Right atrium auricular region (tissue), 2 donors: ENCODE measurements at places on chromosomes 12 and 14. TPM values are rescaled to one million over a fixed set of nuclear protein-coding genes. Genes with fewer than 3 reads are reported as not detected.

GRCh38 chr14:102474934-102475333 is 34.6 kb downstream of the ANKRD9 start:
- peak; percentile 69 for DNase-seq

- DNase-seq = no peak
These were observed 151.6 kb upstream of the OR4E1 start for GRCh38 chr14:21825149-21825743.

The ZFHX2 gene
- total RNA-seq = 0.59 TPM

GRCh38 chr12:56713345-56713744 is 11.8 kb downstream of the NACA start:
- no peak for DNase-seq

DNA sequence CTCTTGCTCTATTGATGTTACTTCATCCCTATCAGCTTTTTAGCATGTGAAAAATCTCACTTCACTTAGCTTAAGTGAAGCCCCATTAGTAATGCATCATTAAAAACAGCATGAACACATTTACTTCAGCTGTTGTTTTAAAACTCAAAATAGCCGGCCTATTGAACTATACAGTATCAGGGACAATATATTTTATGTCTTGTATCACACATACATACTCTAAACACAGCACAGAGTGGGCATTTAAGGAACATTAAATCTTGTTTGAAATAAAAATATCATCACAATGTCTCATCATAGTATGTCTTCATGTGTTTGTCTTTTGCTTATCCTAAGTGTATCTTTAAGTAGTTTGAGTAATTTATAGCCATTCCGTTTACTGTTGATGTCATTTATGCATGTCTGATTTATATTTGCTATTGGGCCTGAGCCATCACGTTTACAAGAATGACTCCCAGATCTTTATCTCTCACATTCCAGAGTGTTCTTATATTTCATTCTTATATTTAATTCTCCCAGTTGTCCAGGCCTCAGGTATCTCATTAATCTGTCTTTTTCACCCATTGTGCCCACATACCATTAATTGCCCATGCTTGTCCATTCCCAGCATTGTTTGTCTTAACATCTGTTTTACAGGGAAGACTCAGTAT is 57.5 kb downstream of the ARHGAP5 start:
- DNase-seq = no peak

- DNase-seq = no peak
These were observed 40.6 kb downstream of the FNTB start for GRCh38 chr14:65027127-65027799.

GRCh38 chr14:89214221-89214965 is 202.6 kb downstream of the FOXN3 start:
- DNase-seq = peak; percentile 87

DNA sequence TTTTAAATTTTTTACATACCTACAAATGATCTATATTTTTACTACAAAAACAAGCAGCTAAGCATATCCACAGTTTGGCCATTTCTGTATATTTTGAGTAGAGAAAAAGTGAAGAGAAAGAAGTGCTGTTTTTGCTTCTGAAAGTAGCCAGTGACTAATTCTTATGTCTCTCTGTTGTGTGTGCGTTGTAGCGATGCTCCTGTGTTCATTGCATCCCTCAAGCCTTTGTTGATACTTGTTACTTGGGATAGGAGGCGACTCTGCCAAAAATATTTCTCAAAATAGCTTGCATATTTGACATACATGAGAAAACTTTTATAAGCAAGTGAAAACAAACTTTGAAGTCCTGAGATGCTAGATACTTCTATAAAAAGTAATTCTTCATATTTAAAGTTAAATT is 714.1 kb downstream of the FSCB start:
- no peak for DNase-seq

- DNase-seq = no peak
These were observed 14.1 kb upstream of the GALNT9 start for GRCh38 chr12:132343294-132344004.

GRCh38 chr12:106147956-106148355 is 9.2 kb upstream of the NUAK1 start:
- DNase-seq = peak; percentile 82

GRCh38 chr12:109560867-109561710 is 12.2 kb downstream of the MMAB start:
- DNase-seq = no peak

DNA sequence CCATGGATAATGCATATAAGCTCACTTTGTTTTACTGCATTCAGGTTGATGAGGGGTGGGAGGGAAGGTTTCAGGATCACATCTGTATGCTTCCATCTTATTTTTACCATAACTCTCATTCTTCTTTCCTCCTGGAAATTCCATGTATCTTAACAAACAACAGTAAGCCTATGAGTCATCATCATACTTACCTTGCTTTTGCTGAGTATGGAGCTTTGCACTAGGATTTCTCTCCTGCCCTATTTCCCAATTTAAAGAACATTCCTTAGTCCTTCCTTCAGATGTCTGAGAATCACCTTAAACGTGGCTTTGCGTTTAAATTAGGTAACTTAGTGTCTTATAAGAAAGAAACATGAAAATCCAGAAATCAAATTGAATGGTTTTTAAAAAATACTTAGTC is 1.6 kb upstream of the CLEC14A start:
- no peak for DNase-seq

DNA sequence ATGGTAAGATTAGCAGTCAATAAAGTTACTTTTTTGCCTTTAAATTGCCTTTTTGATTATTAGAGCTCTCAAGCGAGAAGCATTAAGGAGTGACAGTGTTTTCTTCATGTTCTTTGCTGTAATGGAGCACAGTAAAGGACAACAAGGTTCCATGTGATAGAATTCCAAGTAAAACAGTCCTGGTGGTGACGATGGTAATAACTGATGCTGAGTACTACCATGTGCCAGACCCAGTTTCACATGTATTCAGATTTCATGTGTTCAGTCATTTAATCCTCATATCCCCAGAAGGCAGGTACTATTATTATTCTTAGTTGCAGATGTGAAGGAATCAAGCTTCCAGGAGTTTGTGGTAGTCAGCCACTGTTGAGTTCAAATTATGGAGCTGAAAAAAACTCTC is 79.0 kb downstream of the FRMD6 start:
- DNase-seq = no peak

GRCh38 chr14:69617796-69618195 is 6.4 kb downstream of the SUSD6 start:
- no peak for DNase-seq

- DNase-seq = no peak
These were observed 13.8 kb downstream of the TAOK3 start for GRCh38 chr12:118358612-118359540.

DNA sequence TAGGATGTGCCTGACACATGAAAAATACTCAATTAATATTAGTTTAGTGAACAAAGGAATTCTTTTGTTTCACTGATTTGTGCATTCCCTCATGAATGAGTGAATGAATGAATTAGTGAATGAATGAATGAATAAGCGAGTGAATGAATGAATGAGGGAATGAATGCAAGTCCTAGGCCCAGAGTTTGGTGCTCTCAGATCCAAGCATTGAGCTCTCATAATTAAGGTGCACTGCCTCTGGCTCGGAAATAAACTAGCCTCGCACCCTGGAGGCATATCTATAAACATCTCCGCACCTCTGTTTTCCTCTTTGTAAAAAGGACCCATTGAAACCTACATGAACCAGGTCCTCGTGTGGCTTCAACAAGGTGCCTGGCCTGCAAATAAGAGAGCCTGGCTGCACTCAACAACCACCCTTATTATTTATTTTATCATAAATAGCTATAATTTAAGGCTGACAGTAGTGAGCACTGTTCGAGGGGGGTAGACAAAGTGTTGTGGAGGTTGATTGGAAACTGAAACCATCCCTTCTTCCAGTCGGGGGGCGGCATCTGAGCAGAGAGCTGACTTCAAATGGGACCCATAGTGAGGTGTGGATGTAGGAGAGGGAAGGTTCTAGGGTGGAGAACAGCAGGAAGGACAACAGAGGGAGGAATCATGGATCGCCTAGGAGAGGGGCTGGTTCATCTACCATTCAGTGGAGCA is 316.8 kb downstream of the BCL11B start:
- DNase-seq = no peak

DNA sequence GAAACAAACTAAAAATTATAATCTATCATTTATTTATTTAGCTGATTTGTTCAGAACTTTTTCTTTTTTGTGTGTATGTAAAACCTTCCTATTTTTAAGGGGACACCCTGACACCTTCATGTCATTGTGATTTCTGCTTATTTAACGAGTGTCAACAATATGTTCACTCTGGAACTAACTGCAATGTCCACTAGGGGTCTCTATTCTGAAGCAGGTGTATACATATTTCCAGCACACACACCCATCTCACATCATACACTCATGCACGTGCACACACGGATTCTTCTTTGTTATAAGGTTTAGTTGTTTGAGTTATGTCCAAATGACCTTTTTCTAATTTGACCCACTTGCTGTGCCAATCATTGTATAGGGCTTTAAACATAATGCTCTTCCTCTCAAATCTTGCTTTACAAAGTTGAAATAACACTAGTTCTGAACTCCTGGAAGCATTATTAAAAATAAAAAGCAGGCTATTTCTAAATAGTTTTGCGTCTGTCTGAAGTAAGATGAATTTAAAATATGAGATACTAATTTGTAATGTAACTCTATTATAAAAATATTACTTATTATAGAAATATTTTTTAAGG is 15.5 kb downstream of the E2F7 start:
- DNase-seq = no peak

DNA sequence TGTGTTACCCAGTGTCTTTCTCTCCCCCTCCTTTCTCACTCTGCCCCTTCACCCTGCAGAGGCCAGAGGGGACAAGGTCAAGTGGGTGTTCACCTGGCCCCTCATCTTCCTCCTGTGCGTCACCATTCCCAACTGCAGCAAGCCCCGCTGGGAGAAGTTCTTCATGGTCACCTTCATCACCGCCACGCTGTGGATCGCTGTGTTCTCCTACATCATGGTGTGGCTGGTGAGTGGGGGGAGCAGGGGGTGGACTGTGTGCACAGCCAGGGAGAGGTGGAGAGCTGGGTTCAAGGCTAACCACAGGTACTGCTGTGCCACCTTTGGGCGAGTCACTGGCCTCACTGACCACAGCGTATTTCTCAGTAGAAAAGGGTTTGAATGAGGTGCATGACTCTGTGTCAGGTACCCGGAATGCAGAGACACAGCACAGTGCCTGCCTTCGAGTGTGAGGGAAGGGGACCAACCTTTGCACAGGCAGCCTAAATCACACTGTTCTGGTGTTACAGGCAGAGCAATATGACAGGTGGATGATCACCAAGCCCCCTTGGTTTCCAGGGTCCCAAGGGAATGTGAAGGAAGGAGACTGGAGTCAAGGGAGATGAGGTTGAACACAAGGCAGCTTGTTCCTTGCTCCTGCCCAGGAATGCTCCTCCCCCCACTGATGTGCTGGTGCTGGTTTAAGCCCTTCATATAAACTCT is 30.8 kb upstream of the RIN3 start:
- peak; percentile 23 for DNase-seq

The NPAS3 gene
- 1.3 TPM for total RNA-seq

The C12orf54 gene
- total RNA-seq = not detected

The HNF1A gene
- total RNA-seq = not detected

- no peak for DNase-seq
These were observed 19.2 kb downstream of the BLTP3B start for GRCh38 chr12:100123316-100124095.

DNA sequence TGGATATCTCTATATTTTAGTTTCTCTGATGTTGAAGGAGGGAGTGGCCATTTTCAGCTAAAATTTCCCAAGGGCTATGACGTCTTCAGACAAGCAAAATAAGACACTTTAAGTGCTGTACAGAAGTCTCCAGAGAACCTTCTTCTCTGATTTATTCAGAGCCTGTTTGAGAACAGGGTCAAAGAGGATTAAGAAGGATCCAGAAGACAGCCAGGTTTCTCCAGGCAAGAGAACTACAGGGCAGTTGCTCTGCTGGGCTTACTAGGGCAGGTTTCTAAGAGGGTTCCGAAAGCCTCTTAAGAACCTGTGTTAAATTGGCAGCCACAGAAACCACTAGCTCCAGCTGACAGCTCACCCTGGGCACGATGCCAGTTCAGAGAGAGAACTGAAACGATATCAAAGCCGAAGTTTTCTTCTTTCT is 1.2 kb downstream of the MGP start:
- peak; percentile 91 for DNase-seq

The AMDHD1 gene
- total RNA-seq = 1.3 TPM

The GTF2A1 gene
- total RNA-seq = 14.6 TPM

DNA sequence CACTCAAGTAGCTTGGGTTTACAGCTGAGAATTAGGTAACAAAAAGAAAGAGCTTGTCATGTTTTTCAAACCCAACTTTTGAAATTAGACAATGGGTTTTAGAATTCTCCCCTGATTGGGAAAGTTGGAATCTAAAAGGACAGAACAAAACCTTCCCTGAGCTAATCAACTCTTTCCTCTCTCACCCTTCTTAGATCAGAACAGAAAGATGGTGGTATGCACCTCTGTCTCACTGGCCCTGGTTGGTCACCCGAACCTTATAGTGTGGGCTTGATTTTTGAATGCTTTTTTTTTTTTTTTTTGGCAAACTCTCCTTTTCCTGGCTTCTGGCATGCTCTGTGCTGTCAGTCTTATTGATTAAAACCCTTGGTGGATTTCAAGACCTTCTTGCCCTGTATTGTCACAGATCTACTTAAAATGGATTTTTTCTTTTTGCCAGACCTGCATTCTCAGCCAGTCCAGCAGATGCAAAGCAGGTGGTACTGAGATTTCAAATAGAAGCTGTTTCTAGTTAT is 251.1 kb upstream of the RMST start:
- DNase-seq = no peak

DNA sequence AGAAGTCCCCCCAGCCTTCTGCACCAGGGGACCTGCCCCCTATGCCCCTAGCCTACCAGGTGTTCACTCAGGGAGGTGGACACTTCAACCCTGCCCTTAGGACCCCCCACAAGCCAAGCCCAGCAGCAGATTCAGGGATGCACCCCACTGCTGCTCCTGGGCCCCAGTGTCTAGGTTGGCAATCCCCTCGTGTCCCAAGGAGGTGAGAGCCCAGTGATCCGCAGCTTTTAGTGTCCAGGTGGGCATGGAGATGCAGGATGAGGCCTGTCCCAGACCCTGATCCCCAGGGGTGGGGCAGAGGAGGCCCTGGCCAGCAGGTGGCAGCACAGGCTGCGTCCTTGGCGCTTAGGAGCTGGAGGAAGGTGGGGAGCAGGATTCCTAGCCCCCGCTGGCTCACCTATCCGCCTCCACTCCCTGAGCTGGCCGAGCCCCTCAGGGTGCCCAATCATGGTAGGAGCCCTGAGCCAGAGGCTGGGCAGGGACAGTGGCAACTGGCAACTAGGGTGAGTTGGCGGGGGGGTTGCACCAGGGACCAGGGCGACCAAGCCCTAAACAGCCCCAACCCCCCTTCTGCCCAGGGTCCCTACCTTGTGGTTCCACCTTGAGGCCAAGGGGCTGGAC is 4.1 kb downstream of the CKB start:
- no peak for DNase-seq

- no peak for DNase-seq
These were observed 12.8 kb upstream of the PLEKHG3 start for GRCh38 chr14:64691376-64691775.

The SDS gene
- 1.3 TPM for total RNA-seq

The TAS2R7 gene
- not detected for total RNA-seq

- no peak for DNase-seq
These were observed 271.1 kb downstream of the RERGL start for GRCh38 chr12:17818931-17819330.

GRCh38 chr14:77039285-77040058 is 11.0 kb upstream of the IRF2BPL start:
- DNase-seq = no peak

The CCDC196 gene
- not detected for total RNA-seq

GRCh38 chr12:45235087-45236025 is 19.5 kb downstream of the ANO6 start:
- no peak for DNase-seq
